ENCODE measurements at places on chromosomes 5 and 9.
A peak's percentile ranks its signal among the peaks of the same experiment; 100 is the strongest.

GRCh38 chr5:170511551-170512258 lies 7.9 kb downstream of the KCNIP1 start:
- DNase-seq = no peak

GRCh38 chr5:19098434-19098833 lies 889.6 kb downstream of the CDH18 start:
- no peak for DNase-seq

DNA sequence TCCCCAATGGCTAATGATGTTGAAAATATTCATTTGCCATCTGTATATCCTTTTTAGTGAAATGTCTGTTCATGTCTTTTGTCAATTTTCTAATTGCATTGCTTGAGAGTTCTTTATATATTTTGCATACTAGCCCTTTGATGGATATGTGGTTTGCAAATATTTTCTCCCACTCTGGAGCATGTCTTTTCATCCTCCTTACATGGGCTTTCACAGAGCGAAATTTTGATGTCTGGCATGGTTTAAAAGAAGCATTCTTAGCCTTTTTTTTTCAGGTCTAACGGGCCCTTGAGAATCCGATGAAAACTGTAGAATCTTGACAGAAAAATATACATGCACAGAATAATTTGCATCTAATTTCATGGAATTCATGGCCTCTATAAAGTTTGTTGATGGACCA lies 44.7 kb downstream of the ARHGEF28 start:
- no peak for DNase-seq

GRCh38 chr5:174490728-174491127 lies 233.7 kb upstream of the MSX2 start:
- DNase-seq = no peak

GRCh38 chr5:160500786-160501779 lies 79.4 kb downstream of the PTTG1 start:
- no peak for DNase-seq

DNA sequence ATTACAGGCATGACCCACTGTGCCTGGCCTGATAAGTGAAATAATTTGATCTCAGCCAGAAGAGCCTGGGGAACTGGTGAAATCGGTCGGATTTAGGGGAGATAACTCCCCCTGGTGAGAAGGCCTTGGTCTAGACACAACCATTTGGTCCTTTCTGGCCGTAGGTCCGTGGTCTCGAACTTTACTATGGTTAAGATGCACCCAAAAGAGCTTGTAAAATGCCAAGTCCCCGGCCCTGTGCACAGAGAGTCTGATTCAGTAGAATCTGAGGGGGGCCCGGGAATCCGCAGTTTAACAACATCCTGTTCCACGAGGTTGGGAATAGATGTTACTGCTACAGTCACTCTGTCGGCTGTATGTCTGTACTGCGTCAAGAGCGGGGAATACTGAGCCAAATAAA lies 140.7 kb downstream of the C9orf50 start:
- no peak for DNase-seq

DNA sequence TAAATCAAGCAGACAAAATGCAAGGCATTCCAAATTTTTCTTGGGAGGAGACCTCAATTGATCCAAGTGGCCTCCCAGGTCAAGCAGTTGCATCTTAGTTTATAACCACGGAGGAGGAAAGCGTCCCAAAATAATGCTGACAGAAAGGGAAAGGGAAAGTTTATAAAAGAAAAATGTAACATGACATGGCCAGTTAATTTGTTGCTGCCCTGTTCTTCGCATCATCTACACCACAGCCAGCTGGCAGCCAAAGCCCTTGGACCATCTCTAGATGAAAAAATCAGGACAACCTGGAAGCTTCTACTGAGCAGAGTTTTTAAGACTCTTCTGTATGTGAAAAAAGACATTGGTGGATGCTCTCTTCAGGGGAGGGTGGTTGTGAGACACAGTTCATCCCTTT lies 128.8 kb upstream of the FBXL7 start:
- DNase-seq = no peak

GRCh38 chr9:72622186-72622585 lies 100.8 kb downstream of the TMC1 start:
- no peak for DNase-seq

DNA sequence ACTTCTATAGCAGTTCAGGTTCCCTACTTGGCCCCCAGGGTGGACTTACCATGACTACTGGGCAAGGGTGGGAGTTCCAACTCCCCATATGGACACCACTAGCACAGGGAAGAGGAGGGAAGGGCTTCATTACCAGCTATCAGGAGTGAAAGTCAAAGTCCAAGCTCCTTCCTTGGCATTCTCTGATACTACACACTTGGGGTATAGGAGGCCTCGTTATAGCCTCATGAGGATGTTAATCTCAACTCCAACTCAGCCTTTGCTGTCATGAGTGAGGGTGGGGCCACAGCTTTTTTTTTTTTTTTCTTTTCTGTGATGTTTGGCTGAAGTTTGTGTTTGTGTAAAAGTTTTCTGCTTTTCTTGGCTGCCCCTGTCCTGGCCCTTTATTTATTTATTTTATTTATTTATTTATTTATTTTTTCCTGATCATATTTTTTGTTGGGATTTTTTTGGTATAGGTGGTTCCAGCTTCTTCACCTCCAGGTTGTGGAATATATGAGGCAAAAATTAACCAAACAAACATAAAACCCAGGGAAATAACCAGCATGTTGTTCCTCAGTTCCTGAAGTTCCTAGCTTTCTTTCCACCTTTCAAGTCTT lies 8.7 kb downstream of the GARIN3 start:
- DNase-seq = no peak

DNA sequence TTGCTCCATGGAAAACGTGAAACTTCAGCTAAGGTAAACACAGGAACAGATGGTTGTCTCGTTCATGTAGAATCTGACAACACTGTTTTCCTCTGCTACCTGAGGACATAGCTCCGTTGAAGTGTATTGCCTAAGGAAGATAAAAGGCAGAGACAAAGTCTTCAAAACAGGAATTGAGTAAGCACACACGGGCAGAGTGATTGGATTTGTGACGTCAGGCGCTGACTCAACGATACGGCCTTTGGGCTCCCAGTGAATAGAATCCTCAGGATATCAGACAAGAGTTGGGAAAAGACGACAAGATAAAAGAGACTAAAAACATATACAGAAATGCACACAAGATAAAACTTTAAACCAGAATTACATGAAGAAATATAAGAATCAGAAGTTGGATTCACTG lies 787.1 kb upstream of the CTNND2 start:
- DNase-seq = no peak

- peak; percentile 67 for DNase-seq
These were observed 2.4 kb downstream of the PCYOX1L start for GRCh38 chr5:149360272-149360671.
